Mesothelial cell of epicardium (in vitro differentiated cells): ENCODE measurements at places on chromosomes 13 and 19. TPM values are rescaled to one million over a fixed set of nuclear protein-coding genes. Genes with fewer than 3 reads are reported as not detected.
A peak's percentile ranks its signal among the peaks of the same experiment; 100 is the strongest.

DNA sequence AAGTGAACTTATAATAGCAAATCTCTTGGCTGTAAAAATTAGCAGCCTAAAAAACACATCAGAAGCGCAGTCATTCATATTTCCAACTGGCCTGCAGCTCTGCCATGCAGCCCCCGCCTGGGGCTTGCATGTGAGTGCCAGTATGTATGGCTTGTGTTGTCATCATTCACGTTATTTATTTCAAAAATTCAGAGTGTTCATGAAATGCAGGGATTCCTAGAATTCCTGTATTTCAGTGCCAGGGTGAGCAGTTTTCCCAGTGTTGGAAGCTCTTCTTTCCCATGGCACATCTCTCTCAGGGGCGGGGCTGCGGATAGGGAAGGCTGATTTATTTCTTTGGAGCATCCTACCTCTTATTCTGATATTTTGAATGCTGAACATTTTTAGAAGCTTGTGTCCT, 234.6 kb downstream of the FGF9 start:
- peak overlapping the region; percentile 75 for H3K27ac ChIP-seq
- no peak for DNase-seq
- peaks cover 22% of the 10 kb centered on the region for H3K4me1 ChIP-seq
- no peaks in the 10 kb centered on the region for H3K36me3 ChIP-seq
- H3K27me3 ChIP-seq: peaks cover 5% of the 10 kb centered on the region
- no peak overlapping the region for H3K4me3 ChIP-seq

- DNase-seq: no peak
- H3K4me1 ChIP-seq: peaks cover 44% of the 10 kb centered on the region
- H3K4me3 ChIP-seq: peak overlapping the region; percentile 81
- H3K27ac ChIP-seq: no peak overlapping the region
- H3K27me3 ChIP-seq: peaks cover 57% of the 10 kb centered on the region
- H3K36me3 ChIP-seq: no peaks in the 10 kb centered on the region
These were observed 1.1 kb upstream of the LTBP4 start for GRCh38 chr19:40599902-40600569.

DNA sequence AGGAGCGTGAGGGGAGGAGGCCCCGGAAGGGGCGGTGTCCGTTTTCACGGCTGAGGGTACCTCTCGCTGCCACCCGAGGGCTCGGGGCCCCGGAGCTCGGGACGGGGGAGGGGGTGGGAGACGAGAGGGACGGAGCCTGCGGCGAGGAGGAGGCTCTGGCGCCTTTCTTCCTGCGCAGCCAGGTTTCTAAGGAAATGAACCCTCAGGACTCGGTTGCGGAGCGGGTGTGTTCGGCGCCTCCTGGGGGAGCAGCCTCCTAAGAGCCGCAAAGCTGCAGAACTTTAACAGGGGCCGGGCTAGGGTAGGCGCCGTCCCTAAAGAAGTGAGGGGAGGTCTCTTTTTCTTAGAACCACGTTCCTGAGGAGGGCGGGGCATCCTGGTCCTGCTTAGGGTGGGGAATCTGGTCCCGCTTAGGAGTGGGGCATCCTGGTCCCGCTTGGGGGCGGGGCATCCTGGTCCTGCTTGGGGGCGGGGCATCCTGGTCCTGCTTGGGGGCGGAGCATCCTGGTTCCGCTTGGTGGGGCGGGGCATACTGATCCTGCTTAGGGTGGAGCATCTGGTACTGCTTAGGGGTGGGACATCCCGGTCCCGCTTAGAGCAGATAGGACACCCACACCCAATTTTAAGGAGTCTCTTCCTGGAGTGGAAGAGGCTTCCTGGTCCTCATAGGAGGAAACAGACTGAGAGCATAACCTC, 6.2 kb downstream of the SYT5 start:
- H3K27ac ChIP-seq: no peak overlapping the region
- peaks cover 98% of the 10 kb centered on the region for H3K27me3 ChIP-seq
- peak; percentile 60 for DNase-seq
- peak overlapping the region; percentile 58 for H3K4me3 ChIP-seq

EFNB2 gene
- 197 to 211 TPM (median 202 TPM) in 3 replicates for total RNA-seq

SAMD1 gene
- total RNA-seq: 67.8 to 74.2 TPM (median 74.0 TPM) in 3 replicates

NUP58 gene
- total RNA-seq: 59.0 to 63.7 TPM (median 60.3 TPM) in 3 replicates

GRCh38 chr19:35143231-35143715, at the start of gene FXYD7:
FXYD7 (plus strand) TSS chr19:35143255; CDS start chr19:35143334, 79 bp downstream.
- H3K27ac ChIP-seq: no peak within 1 kb of the TSS
- peaks cover 55% of the 10 kb centered on the region for H3K27me3 ChIP-seq
- H3K4me3 ChIP-seq: peak within 1 kb of the TSS; percentile 44
- DNase-seq: no peak
- peaks cover 44% of the 10 kb centered on the region for H3K4me1 ChIP-seq

- H3K27me3 ChIP-seq: no peaks in the 10 kb centered on the region
These were observed 28.7 kb downstream of the ZNF726 start for GRCh38 chr19:23943411-23943810.

DNA sequence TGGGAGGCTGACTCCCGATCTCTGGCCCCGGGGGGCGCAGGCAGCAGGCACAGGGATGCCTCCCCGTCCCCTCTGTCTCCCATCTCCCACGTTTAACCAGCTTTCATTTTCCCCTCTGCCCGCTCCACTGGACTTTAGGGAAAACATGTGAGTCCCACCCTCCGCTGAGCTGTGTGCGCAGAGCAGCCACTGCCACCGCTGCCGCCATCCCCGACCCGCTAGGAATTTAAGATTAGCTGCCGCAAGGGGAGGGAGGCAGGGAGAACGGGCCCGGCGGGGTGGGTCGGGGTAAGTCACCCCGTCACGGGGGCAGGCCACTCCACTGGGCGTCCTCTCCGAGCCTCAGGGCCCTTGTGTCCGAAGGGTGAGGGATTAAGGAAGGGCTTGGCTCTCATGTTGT, 15.5 kb downstream of the KCNN1 start:
- H3K36me3 ChIP-seq: peaks cover 13% of the 10 kb centered on the region
- DNase-seq: no peak
- H3K4me3 ChIP-seq: no peak overlapping the region

DNA sequence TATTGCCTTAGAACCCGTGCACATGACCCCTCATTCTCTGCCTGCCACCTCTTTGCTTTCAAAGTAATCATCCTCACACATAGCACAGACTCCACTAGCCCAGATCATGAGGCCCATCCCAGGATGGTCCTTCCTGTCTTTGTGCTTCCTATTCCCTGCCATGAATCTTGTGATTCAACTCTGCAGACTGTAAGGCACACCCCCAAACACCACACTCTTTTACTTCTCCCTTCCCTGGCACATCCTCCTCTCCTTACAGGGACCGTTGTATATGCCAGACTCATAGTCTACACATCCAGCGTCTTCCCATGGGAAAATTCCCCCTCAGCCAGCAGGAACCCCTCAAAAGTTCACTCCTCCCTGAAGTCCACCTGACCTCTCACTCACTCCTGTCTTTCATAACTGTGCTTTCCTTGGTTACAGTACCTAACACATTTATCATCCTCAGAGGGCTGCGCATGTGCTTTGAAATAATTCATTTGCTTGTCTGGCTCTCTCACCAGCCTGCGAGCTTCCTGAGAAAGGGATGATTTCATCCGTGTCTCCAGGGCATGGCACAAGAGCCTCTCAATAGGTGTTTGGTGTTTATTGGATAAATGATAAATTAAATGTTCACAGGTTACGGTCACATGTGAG, 26.8 kb upstream of the LRCH1 start:
- no peak overlapping the region for H3K4me3 ChIP-seq
- no peaks in the 10 kb centered on the region for H3K36me3 ChIP-seq
- no peak for DNase-seq
- peaks cover 37% of the 10 kb centered on the region for H3K4me1 ChIP-seq
- peak overlapping the region; percentile 22 for H3K27ac ChIP-seq
- no peaks in the 10 kb centered on the region for H3K27me3 ChIP-seq

DNA sequence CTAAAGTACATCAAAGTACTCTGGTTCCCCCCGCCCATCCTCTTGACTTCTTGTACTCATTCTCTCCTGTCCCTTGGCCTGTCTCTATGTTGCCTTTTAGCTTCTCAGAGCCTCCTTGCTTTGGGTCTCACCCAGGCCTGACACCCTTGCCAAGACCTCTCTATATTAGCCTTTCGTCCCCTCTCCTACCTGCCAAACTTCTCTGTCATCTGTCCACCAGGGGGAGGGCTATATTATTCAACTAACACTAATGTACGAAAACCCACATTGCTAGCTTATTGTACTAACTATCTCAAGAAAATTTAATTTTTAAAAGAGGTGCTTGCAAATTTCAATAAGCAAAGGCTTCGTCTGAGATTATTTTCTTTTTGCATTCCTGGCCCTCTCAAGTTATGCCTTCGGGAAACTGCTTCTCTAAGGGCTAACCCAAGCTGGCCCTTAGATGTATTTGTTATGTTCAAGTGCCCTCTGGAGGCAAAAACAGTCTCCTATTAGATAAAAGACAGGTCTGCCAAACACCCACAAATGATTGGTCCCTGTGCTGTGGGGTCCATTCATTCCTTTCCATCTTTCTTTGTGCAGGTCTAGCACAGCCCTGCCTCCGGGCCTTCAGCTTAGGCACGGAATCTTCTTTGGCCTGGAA, 6.3 kb upstream of the MRPS31 start:
- H3K27ac ChIP-seq: peak overlapping the region; percentile 86
- H3K36me3 ChIP-seq: no peaks in the 10 kb centered on the region
- no peaks in the 10 kb centered on the region for H3K27me3 ChIP-seq

DNA sequence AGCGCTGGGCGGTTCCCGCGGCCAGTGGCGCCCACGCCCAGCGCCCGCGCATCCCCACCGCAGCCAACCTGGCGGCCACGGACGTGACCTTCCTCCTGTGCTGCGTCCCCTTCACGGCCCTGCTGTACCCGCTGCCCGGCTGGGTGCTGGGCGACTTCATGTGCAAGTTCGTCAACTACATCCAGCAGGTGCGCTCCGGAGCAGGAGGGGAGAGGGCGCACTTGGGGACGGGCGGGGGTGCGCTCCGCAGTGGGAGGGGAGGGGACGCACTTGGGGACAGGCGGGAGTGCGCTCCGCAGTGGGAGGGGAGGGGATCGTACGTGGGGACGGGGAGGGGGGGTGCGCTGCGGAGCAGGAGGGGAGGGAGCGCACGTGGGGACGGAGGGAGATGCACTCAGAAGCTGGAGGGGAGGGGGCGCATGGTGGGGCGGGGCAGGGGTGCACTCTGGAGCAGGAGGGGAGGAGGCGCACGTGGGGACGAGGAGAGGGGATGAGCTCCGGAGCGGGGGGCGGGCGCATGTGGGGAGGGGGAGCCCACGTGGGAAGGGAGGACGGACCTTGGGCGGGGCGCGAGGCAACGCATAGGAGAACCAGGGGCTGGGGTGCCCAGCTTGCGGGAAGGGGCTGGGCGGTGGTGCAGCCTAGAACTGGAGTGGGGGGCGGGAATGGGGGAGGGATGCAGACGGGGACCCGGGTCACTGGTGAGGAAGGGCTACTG, 1.5 kb downstream of the KISS1R start:
- no peak overlapping the region for H3K4me3 ChIP-seq
- peaks cover 37% of the 10 kb centered on the region for H3K27me3 ChIP-seq
- no peak for DNase-seq
- no peaks in the 10 kb centered on the region for H3K36me3 ChIP-seq

GRCh38 chr19:33080761-33081681, at the start of gene GPATCH1:
GPATCH1 (plus strand) TSS chr19:33081181; CDS start chr19:33081194, 13 bp downstream.
- no peaks in the 10 kb centered on the region for H3K27me3 ChIP-seq
- H3K36me3 ChIP-seq: no peaks in the 10 kb centered on the region
- H3K27ac ChIP-seq: peak within 1 kb of the TSS; percentile 92
- H3K4me3 ChIP-seq: peak within 1 kb of the TSS; percentile 86
- H3K4me1 ChIP-seq: peaks cover 22% of the 10 kb centered on the region

DNA sequence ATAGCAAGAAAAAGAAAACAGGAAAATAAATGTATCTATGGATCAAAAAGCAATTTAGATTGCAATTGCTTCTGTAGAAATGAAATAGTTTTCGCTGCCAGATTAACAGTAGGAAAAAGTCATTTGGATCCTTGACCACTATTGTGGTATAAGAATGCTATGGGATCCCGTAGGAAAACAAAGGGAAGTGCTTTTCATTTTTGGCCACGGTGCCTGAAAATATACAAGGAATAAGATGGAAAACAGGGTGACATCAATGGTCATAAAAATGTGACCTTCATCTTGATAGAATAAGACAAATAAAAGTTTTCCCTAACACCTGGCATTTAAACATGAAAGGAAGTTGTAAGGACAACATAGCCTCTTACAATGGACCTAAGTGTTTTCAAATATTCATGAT, 622.8 kb downstream of the DACH1 start:
- no peak overlapping the region for H3K27ac ChIP-seq
- no peaks in the 10 kb centered on the region for H3K36me3 ChIP-seq
- peaks cover 21% of the 10 kb centered on the region for H3K4me1 ChIP-seq
- no peak for DNase-seq

SWSAP1 gene
- 2.7 to 2.9 TPM (median 2.8 TPM) in 3 replicates for total RNA-seq

- peaks cover 2% of the 10 kb centered on the region for H3K4me1 ChIP-seq
- H3K4me3 ChIP-seq: no peak overlapping the region
- no peak overlapping the region for H3K27ac ChIP-seq
- peaks cover 11% of the 10 kb centered on the region for H3K27me3 ChIP-seq
- H3K36me3 ChIP-seq: peaks cover 2% of the 10 kb centered on the region
These were observed 50.8 kb upstream of the FLT1 start for GRCh38 chr13:28545583-28546333.

ENOX1 gene
- total RNA-seq: 2.5 to 3.0 TPM (median 3.0 TPM) in 3 replicates

GGN gene
- total RNA-seq: 1.3 to 2.4 TPM (median 2.0 TPM) in 3 replicates

- H3K36me3 ChIP-seq: no peaks in the 10 kb centered on the region
- no peak for DNase-seq
- peaks cover 16% of the 10 kb centered on the region for H3K4me1 ChIP-seq
- no peaks in the 10 kb centered on the region for H3K27me3 ChIP-seq
- no peak overlapping the region for H3K4me3 ChIP-seq
These were observed 541.0 kb downstream of the RFC3 start for GRCh38 chr13:34358811-34359513.

ZNF529 gene
- total RNA-seq: 29.0 to 33.5 TPM (median 32.0 TPM) in 3 replicates

- no peak overlapping the region for H3K4me3 ChIP-seq
- DNase-seq: no peak
- peaks cover 10% of the 10 kb centered on the region for H3K36me3 ChIP-seq
- H3K27ac ChIP-seq: peak overlapping the region; percentile 1
- no peaks in the 10 kb centered on the region for H3K27me3 ChIP-seq
These were observed 548.7 kb downstream of the PCDH9 start for GRCh38 chr13:66681403-66681802.

- H3K4me3 ChIP-seq: peak overlapping the region; percentile 93
- H3K27me3 ChIP-seq: peaks cover 33% of the 10 kb centered on the region
- peak; percentile 84 for DNase-seq
- peaks cover 24% of the 10 kb centered on the region for H3K4me1 ChIP-seq
These were observed 1.1 kb downstream of the ARHGEF1 start for GRCh38 chr19:41883821-41884733.

CYP2A6 gene
- 0.27 to 0.40 TPM (median 0.34 TPM) in 3 replicates for total RNA-seq

GRCh38 chr13:51993713-51994112, 17.5 kb downstream of the ATP7B start:
- H3K27ac ChIP-seq: peak overlapping the region; percentile 26
- H3K36me3 ChIP-seq: peaks cover 4% of the 10 kb centered on the region
- no peaks in the 10 kb centered on the region for H3K27me3 ChIP-seq

DNA sequence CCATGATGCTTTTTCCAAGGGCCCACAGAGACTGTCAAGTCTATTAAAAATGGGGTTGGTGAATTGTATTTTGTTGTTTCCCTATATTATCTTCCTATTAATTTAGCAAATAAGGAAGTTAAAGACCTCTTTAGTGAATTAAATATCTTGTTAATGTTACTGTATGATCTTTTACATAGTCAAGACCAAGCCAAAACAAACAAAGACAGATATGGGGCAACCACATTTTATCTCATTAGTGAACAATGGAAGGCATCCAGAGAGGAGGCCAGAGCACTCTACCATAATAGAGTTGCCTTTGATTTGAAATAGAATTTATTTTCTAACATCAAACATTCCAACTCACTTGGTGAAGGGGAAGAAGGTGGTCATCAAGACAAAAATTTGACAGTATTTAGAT, 169.4 kb downstream of the B3GLCT start:
- no peaks in the 10 kb centered on the region for H3K36me3 ChIP-seq
- H3K4me1 ChIP-seq: peaks cover 4% of the 10 kb centered on the region
- DNase-seq: no peak
- no peak overlapping the region for H3K4me3 ChIP-seq

- no peaks in the 10 kb centered on the region for H3K27me3 ChIP-seq
- H3K4me1 ChIP-seq: peaks cover 3% of the 10 kb centered on the region
- DNase-seq: no peak
- no peaks in the 10 kb centered on the region for H3K36me3 ChIP-seq
These were observed 12.5 kb downstream of the ARRDC2 start for GRCh38 chr19:18020212-18021085.

SELENOV gene
- total RNA-seq: 0.60 to 0.81 TPM (median 0.78 TPM) in 3 replicates
